Stimulated activated CD4-positive, alpha-beta T cell treated with anti-CD3 and anti-CD28 coated beads, Interleukin-4, amount 100 ng/mL, for 4 hours (primary cell): ENCODE measurements at places on chromosomes 13 and 19.

GRCh38 chr13:38223089-38223488, 126.6 kb upstream of the UFM1 start:
- DNase-seq = no peak

- DNase-seq = no peak
Measured at GRCh38 chr19:524062-524674, 7.4 kb upstream of the CDC34 start.

DNA sequence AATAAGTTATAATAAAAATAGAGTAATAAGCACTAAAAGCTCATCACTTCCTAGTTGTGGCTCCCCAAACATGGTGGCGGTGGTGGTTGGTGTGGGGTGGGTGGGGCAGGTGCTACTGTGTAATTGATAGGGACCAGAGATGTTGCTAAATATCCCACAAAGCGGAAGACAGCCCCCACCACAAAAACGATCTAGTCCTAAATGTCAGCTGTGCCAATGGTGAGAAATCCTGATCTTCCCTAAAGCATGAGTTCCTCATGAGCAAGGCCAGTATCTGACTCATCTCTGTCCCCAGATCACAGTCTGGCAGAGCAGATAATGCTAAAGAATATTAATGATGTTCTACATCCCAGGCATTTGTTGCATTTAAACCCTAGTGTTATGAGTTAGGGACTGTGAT, 1.9 kb upstream of the EDDM13 start:
- DNase-seq = no peak

- no peak for DNase-seq
Measured at GRCh38 chr19:18975011-18975410, 34.0 kb upstream of the HOMER3 start.

GRCh38 chr13:73096173-73096572, 37.4 kb downstream of the KLF5 start:
- no peak for DNase-seq

DNA sequence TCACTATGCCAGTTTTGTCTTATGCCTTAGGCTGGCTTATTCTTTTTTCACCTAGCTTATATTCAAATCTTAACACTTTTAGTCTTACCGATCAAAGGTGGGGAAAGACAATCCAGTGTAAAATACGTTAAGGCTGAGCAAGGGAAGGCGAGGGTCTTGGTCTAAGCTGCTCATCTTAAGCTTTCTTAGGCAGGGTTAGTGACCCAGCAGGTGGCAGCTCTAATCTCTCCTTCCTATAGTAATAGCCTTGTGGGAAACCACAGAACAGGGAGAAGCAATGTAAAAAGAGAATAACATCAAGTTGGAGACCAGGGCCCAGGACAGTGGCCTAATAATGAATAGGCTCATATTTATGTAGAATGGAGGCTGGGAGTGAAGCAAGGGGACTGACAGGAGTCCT, 45.9 kb downstream of the COG3 start:
- no peak for DNase-seq

GRCh38 chr19:33158365-33158764, 26.5 kb downstream of the WDR88 start:
- no peak for DNase-seq

DNA sequence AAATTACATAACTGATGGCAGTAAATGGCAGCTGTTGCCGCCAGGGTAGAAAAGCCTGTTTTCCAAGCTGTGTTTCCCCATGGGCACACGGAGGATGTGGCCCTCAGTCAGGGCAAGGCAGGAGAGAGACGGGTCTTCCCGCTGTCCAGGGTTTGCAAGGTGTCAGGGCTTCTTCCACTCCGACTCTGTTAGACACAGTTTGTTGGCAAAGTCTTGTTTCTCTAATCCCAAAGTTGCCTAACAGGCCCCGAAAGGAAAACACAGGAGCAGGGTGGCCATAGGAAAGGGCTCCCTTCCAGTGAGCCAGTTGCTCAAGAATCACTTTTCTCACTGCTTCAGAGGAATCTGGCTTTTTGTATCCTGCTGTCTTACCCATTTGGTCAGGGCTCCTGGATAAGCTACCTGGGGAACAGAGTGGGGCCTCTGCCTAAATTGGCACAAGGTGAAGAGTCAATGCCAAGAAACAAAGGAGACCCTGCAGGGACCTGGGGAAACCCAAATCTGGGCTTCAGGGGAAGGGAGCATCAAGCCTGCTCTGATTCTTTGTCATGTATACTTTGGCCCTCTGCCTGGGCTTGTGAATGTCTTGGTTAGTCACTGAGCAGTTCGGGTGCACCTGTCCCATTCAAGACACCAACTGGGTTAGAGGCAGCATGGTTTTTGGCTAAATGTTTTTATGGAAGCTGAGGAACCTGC, 29.0 kb upstream of the CXCL17 start:
- no peak for DNase-seq

DNA sequence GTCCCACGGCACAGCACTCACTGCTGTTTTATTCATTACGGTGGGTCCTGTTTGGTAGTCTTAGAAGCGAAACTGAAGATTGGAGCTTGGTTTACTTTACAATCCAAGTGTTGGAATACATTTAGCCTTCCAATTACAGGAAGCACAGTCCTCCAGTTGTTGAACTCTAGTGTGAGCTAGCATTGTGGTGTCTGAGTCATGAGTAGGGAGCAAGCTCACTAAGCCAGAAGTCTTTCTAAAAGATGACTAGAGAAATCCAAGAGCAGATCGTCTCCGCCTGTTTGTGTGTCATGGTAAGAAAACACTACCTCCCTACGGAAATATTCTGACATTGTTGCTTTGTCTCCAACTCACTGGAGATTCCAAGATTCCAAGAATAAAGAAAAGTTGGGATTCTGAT, 10.1 kb upstream of the SHISA2 start:
- DNase-seq = no peak

DNA sequence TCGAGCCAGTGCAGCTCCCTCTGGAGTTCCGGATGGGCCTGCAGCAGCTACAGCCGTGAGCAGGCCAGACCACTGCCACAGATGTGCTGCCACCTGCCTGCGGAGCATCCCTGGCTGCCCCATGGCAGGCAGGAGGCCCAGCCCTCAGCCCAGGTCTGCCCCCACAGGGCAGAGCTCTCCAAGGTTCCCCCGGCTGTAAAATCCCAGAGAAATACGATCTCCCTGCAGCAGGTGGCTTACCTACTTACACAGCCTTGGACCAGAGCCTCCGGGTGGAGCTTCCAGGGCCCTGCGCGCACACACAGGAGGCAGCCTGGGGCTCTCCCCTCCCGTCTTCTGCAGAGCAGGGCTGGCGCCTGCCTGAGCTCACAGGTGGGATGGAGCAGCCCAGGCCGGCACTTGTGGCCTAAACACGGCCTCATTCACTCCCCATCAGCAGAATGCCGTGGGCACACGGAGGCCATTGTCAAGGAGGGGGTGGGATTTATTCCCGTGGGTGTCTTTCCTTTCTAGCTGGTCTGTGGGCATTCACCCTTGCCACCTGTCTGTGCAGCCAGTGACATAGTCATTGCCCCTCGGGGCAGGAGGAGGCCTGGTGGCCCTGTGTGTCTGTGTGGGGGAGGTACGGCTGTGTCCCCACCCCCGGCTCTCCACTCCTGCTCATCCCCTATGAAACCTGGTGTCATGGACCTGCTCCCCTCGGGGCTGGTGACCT, 118.0 kb downstream of the KDM4B start:
- no peak for DNase-seq

DNA sequence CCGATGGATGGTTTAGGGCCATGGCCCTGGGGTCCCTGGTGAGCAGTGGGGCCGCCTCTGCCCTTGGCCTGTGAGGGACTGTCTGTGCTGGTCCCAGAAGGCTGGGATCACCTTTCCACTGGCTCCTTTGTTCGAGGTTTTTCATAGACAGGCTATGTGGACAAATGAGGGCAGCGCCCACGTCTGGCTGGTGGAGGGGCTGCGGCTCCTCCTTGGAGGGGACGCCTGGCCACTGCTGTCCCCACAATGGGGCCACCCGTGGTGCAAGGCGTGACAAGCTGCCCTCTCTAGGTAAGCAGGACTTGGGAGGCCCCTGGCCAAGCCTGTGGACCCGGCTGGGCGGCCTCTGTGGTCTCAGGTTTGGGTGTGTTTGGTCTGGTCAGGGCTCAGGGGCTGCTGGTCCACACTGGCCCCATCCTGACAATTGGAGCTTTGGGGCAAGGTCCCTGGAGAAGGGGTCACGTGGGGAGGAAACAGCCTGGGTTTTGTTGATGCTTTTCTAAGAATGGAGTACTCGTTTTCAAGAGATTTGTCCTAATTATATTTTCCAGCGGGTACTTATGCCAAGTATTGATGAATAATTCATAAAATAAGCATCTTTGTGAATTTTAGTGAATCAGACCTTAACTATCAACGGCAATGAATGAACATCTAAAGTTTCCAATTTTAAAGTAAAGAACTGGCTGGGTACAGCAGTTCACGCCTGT, 33.3 kb downstream of the MCF2L start:
- DNase-seq = no peak
